PC-9 (cell line): ENCODE measurements at places on chromosomes 5 and 9. TPM values are rescaled to one million over a fixed set of nuclear protein-coding genes. Genes with fewer than 3 reads are reported as not detected.
A peak's percentile ranks its signal among the peaks of the same experiment; 100 is the strongest.

The WASHC1 gene
- 19.0 and 26.1 TPM in 2 replicates for total RNA-seq

The NKD2 gene
- 0.57 and 2.6 TPM in 2 replicates for total RNA-seq

- H3K36me3 ChIP-seq = no peaks in the 10 kb centered on the region
- H3K4me1 ChIP-seq = no peaks in the 10 kb centered on the region
- no peaks in the 10 kb centered on the region for H3K27me3 ChIP-seq
These were observed 219.7 kb downstream of the ZSWIM6 start for GRCh38 chr5:61551637-61552313.

DNA sequence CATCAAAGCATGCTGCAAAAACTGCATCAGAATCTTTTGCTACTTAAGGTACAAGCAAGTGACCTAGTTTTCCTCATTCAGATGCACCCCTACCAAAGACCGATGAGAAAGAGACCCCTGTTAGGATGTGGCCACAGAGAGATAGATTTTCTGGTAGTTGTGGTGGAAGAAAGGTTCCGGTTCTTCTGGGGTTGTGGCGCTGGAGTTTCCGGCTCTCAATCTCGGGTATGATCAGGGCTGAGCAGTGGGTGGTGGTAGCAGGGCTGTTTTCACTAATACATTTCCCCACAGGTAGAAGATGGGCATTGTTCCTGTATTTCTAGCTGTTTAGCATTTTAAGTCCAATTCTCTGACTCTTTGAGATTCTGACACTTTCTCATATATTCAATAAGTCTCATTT, 58.4 kb downstream of the PCSK1 start:
- H3K4me3 ChIP-seq = no peak overlapping the region
- DNase-seq = no peak
- H3K4me1 ChIP-seq = no peaks in the 10 kb centered on the region
- no peaks in the 10 kb centered on the region for H3K36me3 ChIP-seq

GRCh38 chr5:11046160-11046559, 285.1 kb upstream of the DAP start:
- no peak overlapping the region for H3K27ac ChIP-seq
- no peak overlapping the region for H3K4me3 ChIP-seq
- no peaks in the 10 kb centered on the region for H3K36me3 ChIP-seq
- no peaks in the 10 kb centered on the region for H3K27me3 ChIP-seq

The LECT2 gene
- total RNA-seq = not detected in 2 replicates

The S100Z gene
- total RNA-seq = not detected in 2 replicates

- no peak overlapping the region for H3K27ac ChIP-seq
- H3K4me3 ChIP-seq = no peak overlapping the region
- H3K4me1 ChIP-seq = peaks cover 18% of the 10 kb centered on the region
- H3K27me3 ChIP-seq = no peaks in the 10 kb centered on the region
- no peaks in the 10 kb centered on the region for H3K36me3 ChIP-seq
These were observed 1.8 kb downstream of the CAVIN4 start for GRCh38 chr9:100579665-100580064.

The POU5F2 gene
- total RNA-seq = 0.95 and 1.1 TPM in 2 replicates

The JMY gene
- total RNA-seq = 9.9 and 11.7 TPM in 2 replicates

DNA sequence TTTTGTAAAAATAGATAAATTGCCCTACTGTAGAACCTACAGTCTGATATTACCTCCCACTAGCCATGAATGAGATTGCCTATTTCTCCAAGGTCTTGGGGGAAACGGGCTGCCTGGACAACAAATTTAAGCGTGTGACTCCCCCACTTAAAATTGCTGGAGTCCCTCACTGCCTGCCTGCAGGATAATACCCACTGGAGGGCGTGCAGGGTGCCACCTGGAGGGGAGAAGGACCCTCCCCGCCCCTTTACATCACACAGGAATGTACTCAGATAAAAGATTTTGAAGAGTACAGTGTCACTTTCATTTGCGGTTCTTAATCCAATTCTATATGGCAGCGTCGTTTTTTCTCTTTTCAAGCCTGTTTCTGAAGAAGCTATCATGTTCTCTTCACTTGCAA, 6.2 kb upstream of the TRIM7 start:
- H3K4me1 ChIP-seq = peaks cover 5% of the 10 kb centered on the region
- H3K36me3 ChIP-seq = no peaks in the 10 kb centered on the region
- H3K27ac ChIP-seq = no peak overlapping the region
- no peak overlapping the region for H3K4me3 ChIP-seq
- no peaks in the 10 kb centered on the region for H3K27me3 ChIP-seq

- peaks cover 37% of the 10 kb centered on the region for H3K4me1 ChIP-seq
- no peaks in the 10 kb centered on the region for H3K36me3 ChIP-seq
- H3K4me3 ChIP-seq = no peak overlapping the region
These were observed 44.1 kb upstream of the FOXE1 start for GRCh38 chr9:97808972-97809371.

The RNF180 gene
- total RNA-seq = not detected in 2 replicates

The PCDHB10 gene
- total RNA-seq = not detected in 2 replicates

The ARL14EPL gene
- total RNA-seq = 0.37 TPM in 1 of 2 replicates, not detected in the other

GRCh38 chr5:25688156-25688555, 1043.4 kb upstream of the CDH10 start:
- no peaks in the 10 kb centered on the region for H3K4me1 ChIP-seq
- H3K36me3 ChIP-seq = no peaks in the 10 kb centered on the region
- H3K4me3 ChIP-seq = no peak overlapping the region
- no peak for DNase-seq

The KIAA0825 gene
- total RNA-seq = 0.93 and 1.9 TPM in 2 replicates

The OTULINL gene
- 4.1 and 7.1 TPM in 2 replicates for total RNA-seq

DNA sequence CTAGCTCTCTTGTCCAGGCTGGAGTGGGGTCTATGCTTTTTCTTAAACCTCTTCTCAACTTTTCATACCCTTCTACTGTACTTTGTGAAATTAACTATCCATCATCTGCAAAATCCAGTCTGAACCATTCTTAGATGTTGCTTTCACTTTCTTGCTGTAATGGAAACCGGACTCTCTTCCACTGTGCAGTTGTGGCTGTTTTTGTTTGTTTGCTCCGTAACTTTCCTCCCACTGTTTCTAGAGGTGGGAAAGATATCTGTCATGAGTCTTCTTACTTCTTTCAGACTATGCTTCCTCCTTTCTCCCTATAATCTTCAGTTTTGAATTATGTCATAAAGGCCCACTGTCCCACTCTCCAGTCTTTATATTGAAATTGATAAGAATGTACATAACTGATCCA, 6.5 kb downstream of the TNPO1 start:
- peaks cover 15% of the 10 kb centered on the region for H3K4me1 ChIP-seq
- no peaks in the 10 kb centered on the region for H3K27me3 ChIP-seq
- no peak overlapping the region for H3K4me3 ChIP-seq

- no peaks in the 10 kb centered on the region for H3K4me1 ChIP-seq
- no peaks in the 10 kb centered on the region for H3K36me3 ChIP-seq
- no peak overlapping the region for H3K4me3 ChIP-seq
- H3K27ac ChIP-seq = no peak overlapping the region
- no peaks in the 10 kb centered on the region for H3K27me3 ChIP-seq
- DNase-seq = no peak
These were observed 41.3 kb upstream of the MAST4 start for GRCh38 chr5:66554884-66555283.

GRCh38 chr5:4027088-4027734, 431.6 kb downstream of the IRX1 start:
- H3K36me3 ChIP-seq = no peaks in the 10 kb centered on the region
- H3K27me3 ChIP-seq = peaks cover 57% of the 10 kb centered on the region
- DNase-seq = no peak
- no peaks in the 10 kb centered on the region for H3K4me1 ChIP-seq
- H3K27ac ChIP-seq = no peak overlapping the region

GRCh38 chr5:147509710-147510651, at the start of gene DPYSL3:
Gene DPYSL3 (minus strand): TSS chr5:147510068. CDS start chr5:147509858, 210 bp downstream.
- peaks cover 52% of the 10 kb centered on the region for H3K27me3 ChIP-seq
- no peak within 1 kb of the TSS for H3K4me3 ChIP-seq
- DNase-seq = peak; percentile 20
- no peaks in the 10 kb centered on the region for H3K36me3 ChIP-seq
- no peak within 1 kb of the TSS for H3K27ac ChIP-seq
- no peaks in the 10 kb centered on the region for H3K4me1 ChIP-seq

- H3K27ac ChIP-seq = no peak overlapping the region
- H3K4me3 ChIP-seq = no peak overlapping the region
- peaks cover 27% of the 10 kb centered on the region for H3K4me1 ChIP-seq
- H3K36me3 ChIP-seq = peaks cover 19% of the 10 kb centered on the region; the same call in 1 of the 2 replicates
These were observed 5.8 kb downstream of the MACROH2A1 start for GRCh38 chr5:135393229-135393628.

The ATP10B gene
- not detected in 2 replicates for total RNA-seq

The LHX2 gene
- 0.90 and 1.4 TPM in 2 replicates for total RNA-seq

The KIF3A gene
- total RNA-seq = 10.1 and 15.2 TPM in 2 replicates

GRCh38 chr9:27333241-27334052, 36.5 kb upstream of the EQTN start:
- H3K4me1 ChIP-seq = 0 out of 2 replicates have a peak, but pooled peaks cover 3% of the 10 kb centered on the region
- peak; percentile 62 for DNase-seq
- H3K36me3 ChIP-seq = no peaks in the 10 kb centered on the region
- H3K27ac ChIP-seq = no peak overlapping the region

The TAS2R1 gene
- not detected in 2 replicates for total RNA-seq

- H3K36me3 ChIP-seq = no peaks in the 10 kb centered on the region
- no peak overlapping the region for H3K27ac ChIP-seq
These were observed 263.9 kb downstream of the CHSY3 start for GRCh38 chr5:130168211-130168610.

- DNase-seq = no peak
- no peak overlapping the region for H3K27ac ChIP-seq
- H3K36me3 ChIP-seq = peaks cover 14% of the 10 kb centered on the region; the same call in 1 of the 2 replicates
- H3K4me3 ChIP-seq = no peak overlapping the region
- no peaks in the 10 kb centered on the region for H3K27me3 ChIP-seq
These were observed 21.6 kb downstream of the JADE2 start for GRCh38 chr5:134547066-134547465.

The TMC1 gene
- 5.5 and 9.0 TPM in 2 replicates for total RNA-seq

- no peak for DNase-seq
- no peak overlapping the region for H3K27ac ChIP-seq
These were observed 17.0 kb upstream of the FIBCD1 start for GRCh38 chr9:130955947-130956621.

The UHRF2 gene
- 32.6 and 40.9 TPM in 2 replicates for total RNA-seq

DNA sequence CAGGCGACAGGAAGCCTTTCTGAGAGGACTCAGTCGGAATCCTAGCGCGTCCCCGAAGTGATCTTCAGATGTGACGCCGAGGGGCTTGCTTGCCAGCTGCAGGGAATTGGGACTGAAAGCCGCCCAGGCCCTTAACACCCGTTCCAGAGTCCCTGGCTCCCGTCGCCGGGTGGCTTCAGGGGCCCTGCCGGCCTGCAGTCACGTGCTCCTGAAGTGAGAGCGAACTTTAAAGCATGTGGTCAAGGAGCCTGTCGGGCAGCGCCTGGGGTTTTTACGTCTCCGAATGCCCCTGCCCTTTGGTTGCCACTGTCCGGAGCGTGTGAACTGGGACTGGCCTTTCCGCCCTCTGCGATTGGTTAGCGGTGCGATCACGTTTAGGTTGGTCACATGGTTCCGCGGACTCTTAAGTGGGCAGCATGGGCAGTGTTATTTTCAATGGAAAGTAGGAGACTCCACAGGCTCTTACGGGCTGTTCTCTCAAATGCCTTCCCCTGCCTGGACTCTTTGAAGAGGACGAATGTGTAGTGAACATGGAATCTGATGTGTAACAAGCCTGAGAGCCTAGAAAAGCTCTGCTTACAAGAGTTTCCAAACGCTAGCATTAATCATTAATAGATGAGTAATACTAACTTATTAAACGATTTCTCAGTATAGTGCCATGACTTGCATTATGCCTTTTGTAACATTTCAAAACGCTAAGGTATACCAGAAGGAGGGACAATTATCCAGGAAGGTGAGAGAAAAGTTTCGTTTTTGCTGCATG, 1.9 kb downstream of the VLDLR start:
- no peaks in the 10 kb centered on the region for H3K27me3 ChIP-seq
- H3K4me1 ChIP-seq = 0 out of 2 replicates have a peak, but pooled peaks cover 8% of the 10 kb centered on the region
- H3K36me3 ChIP-seq = no peaks in the 10 kb centered on the region
- DNase-seq = peak; percentile 16

DNA sequence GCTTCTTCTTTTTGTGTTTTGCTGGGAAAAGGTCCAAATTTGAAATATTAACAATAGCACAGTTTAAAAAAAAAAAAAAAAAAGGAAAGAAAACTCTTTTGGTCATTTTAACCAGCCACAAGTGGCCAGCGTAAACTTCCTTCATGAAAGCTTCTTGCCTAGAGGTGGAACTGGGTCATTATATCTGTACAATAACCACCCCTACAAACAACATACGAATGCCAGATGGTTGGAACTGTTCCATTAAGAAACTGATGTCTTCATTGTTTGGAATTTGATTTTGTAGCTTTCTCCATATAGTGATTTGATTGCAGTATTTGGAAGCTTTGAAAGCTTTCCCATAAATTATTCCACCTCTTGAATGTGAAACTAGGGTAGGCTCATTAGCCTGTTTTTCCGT, 18.3 kb upstream of the LPAR1 start:
- H3K27ac ChIP-seq = no peak overlapping the region
- H3K27me3 ChIP-seq = no peaks in the 10 kb centered on the region
- no peaks in the 10 kb centered on the region for H3K4me1 ChIP-seq
- no peak for DNase-seq
- no peak overlapping the region for H3K4me3 ChIP-seq
- no peaks in the 10 kb centered on the region for H3K36me3 ChIP-seq

The MYO10 gene
- 92.8 and 116 TPM in 2 replicates for total RNA-seq

DNA sequence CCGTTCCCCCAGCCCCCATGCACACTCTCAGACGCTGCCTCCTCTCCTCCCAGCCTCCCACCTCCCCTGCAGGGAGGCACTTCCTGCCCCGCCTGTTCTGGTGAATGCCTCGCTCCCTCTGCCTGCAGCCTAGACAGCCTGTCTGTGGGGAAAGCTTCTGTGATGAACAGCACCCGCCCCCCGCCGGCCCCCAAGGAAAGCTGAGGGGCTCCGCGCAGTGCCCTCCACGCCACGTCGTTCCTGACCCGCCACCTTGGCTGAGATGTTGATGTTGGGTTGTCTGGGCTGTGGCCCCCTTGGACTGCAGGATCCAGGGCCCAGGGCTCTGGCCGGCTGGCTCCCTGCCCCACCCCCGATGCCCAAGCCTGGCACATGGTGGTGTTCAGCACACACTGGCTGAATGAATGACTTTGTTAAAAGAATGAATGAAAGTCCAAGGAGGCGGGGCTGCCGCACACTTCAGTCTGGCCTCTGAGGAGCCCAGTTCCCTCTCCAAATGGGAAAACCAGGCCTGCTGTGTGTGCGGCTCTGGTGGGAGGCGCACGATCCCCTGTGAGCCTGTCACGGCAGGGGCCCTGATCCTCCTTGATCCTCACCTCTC, 2.1 kb upstream of the MYMK start:
- H3K4me1 ChIP-seq = no peaks in the 10 kb centered on the region
- H3K4me3 ChIP-seq = no peak overlapping the region
- no peak overlapping the region for H3K27ac ChIP-seq
- H3K27me3 ChIP-seq = peaks cover 97% of the 10 kb centered on the region
- DNase-seq = no peak
- no peaks in the 10 kb centered on the region for H3K36me3 ChIP-seq

GRCh38 chr9:32067261-32067660, 317.2 kb upstream of the ACO1 start:
- no peak overlapping the region for H3K27ac ChIP-seq
- no peaks in the 10 kb centered on the region for H3K27me3 ChIP-seq
- H3K36me3 ChIP-seq = no peaks in the 10 kb centered on the region
- no peak for DNase-seq

GRCh38 chr5:108686676-108687075, 61.0 kb upstream of the FER start:
- no peak for DNase-seq
- no peaks in the 10 kb centered on the region for H3K36me3 ChIP-seq
- H3K27ac ChIP-seq = no peak overlapping the region
- no peaks in the 10 kb centered on the region for H3K27me3 ChIP-seq

- peak; percentile 79 for DNase-seq
- H3K27me3 ChIP-seq = no peaks in the 10 kb centered on the region
- no peak overlapping the region for H3K27ac ChIP-seq
- H3K36me3 ChIP-seq = no peaks in the 10 kb centered on the region
These were observed 55.6 kb downstream of the PTPDC1 start for GRCh38 chr9:94139672-94140417.
